ENCODE measurements at places on chromosomes 11 and 22.

- no peak for DNase-seq
These were observed 31.1 kb downstream of the MRGPRX4 start for GRCh38 chr11:18203723-18204122.

DNA sequence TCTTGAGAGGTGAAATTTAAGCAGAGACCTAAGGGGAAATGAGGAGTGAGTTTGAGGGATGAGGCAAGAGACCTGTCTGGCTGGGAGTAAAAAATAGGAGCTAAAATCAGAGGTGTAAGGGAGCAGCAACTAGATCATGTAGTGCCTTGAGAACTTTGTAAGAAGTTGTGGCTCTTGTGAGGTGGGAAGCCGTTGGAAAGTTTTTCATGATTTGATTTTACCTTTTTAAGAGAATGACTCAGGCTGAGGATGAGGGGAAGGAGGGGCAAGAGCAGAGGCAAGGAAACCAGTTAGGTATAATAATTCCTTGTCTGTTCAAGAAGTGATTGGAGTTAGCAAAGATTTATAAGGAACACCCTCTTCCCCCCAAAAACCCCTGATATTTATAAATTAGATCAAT lies 25.8 kb downstream of the QSER1 start:
- DNase-seq, result no peak

DNA sequence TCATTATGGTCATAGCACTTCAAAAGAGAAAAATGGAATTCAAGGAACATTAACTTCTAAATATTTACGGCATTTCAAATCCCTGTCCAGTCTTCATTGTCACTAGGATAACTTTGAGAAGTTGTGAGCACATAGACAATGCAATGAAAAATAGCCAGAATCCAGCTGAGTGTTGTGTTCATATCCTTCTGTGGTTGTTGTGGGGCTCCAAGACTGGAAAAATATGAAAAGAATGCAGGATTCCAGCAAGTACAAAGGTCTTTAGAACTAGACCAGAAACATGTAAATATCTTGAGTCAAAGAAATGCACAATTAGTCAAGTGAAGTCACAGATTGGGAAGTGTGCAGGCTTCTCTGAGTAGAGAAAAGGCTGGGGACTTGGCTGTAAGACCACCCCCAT lies 68.7 kb downstream of the WT1 start:
- no peak for DNase-seq

DNA sequence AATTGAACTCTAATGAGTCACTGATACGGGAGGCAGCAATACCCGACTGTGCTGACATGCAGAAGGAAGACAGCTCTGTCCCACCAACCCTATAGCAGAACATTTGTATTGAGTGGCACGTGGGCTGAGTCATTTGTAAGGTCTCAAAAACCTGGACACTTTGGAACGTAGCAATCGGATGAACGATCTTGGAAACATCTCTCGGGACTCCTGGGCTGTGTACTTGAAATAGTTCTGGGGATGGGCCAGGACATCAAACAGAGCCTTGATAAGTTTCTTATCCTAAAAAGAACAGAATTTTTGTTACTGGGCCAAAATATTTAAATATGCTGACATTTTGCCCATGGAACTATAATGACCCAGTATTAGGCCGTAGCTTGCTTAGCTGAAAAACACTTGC lies 17.1 kb upstream of the NRIP3 start:
- no peak for DNase-seq

GRCh38 chr22:19045094-19045493 lies 77.1 kb downstream of the DGCR2 start:
- no peak for DNase-seq

GRCh38 chr11:10022764-10023163 lies 271.3 kb downstream of the SBF2 start:
- no peak for DNase-seq

DNA sequence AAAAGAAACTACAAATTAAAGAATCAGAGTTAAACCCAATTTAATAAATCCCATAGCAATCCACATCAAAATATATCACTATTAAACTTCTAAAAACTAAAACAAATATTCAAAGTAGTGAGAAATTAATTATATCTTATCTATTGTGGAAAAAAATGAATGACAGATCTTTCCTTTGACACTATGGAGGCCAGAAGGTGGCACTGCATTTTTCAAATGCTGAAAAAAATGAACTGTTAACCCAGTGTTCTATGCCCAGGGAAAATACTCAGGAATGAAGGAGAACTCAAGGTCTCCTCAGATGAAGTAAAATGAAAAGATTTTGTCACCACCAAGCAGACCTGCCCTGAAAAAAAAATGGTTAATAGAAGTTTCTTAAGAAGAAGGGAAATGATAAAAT lies 27.7 kb downstream of the TYR start:
- DNase-seq, result no peak

DNA sequence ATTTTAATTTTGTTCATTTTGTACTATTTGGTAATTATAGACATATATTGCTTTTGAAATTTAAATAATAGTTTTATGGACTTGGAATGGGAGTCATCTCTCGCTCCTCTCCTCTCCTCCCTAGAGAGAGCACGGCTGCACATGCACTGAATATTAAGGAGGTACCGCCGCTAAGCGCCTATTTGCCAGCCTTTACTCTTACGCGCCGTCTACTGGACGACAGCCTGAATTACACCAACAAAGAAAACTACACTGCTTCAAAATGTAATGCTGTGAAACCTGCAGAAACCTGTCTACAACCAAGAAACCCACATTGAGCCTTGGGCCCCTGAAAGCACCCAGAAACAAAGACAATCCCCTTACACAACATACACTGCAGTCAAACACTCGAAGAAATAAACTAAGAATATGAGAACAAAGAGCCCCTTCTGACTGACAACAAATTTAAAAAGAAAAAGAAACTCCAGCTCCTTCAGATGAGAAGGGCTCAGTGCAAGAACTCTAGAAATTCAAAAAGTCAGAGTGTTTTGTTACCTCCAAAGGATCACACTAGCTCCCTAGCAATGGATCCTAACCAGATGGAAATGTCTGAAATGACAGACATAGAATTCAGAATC lies 737.2 kb downstream of the LRRC4C start:
- no peak for DNase-seq

- no peak for DNase-seq
These were observed 860 bp downstream of the UPK2 start for GRCh38 chr11:118956847-118957469.

All from brain pericyte (primary cell).